ENCODE measurements at places on chromosomes 2 and 18.

GRCh38 chr18:36315736-36316135 is 18.2 kb downstream of the FHOD3 start:
- no peak for DNase-seq

DNA sequence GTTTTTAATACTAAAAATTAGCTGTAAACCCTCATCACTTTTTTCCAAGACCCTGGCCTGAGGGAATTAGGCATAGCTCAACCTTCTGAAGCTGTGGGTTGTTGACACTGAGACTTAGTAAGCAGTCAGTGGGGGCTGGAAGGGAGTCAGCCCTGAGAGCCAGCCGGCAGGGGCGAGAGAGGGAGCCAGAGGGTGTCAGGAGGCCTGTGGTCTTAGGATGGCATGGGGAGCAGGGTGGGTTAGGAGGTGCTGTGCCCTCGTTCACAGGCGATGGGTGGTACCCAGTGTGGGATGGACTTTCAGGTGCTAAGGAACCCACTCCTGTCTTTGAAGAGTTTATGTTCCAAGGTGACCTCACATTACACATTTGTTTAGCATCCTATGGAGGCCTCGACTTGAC is 49.3 kb downstream of the IL1RL2 start:
- no peak for DNase-seq

GRCh38 chr2:38634684-38635083 is 31.2 kb upstream of the GALM start:
- no peak for DNase-seq

DNA sequence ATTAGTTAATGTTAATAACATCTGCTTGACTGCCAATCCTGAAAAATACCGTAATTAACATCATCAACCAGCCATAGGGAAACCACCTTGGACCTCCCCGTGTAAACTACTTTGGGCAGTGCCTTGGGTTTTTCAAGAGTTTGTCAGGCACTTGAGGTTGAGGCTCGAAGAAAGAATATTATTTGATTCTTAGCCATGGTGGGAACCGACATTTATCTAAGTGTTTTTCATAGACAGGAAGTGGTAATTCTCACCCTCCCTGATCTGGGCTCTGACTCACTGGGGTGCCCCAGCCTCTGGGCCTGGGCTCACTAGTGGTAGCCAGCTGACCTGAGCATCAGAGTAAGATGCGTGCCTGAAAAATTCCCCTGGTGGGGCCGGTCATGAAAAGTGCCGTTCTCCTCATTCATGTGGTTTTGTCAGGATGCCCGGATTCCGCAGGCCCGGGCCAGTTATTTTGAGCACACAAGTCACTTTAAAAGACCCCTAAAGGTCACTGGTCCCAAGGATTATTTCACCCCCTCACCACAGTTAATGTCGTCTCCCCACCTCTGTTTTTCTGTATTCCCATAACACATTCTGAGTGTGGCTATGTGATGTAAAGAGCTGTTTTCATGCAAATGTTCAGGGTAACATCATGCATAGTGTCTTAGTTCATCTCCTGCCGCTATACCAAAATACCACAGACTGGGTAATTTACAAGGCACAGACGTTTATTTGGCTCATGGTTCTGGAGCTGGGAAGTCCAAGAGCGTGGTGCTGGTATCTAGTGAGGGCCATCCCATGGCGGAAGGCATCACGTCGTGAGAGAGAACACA is 21.6 kb upstream of the SPATA3 start:
- no peak for DNase-seq

DNA sequence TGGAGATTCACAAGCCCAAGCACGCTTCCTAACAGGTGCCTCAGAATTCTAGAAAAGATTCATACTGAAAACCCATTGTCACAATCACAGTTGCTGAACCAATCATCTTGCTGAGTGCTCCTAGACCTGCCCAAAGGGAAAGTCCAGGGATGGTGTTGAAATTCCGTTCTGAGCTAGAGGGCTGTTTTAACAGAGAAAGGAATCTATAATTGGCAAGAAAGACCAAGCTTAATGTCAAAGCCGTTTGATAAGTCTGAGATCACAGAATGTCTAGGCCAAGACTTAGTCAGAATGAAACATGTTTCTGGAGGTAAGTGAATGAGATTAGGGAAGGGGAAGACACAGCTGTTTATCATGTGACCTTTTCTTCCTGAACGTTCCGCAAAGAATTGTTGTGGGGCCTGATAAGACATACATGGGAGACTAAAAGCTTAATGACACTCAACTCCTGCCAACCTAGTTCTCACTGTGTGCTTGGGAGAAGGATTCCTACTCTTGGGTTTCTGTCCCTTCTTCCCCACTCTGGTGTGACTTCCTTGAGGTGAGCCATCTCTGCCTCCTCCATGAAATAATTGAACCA is 27.5 kb downstream of the PMAIP1 start:
- no peak for DNase-seq

Data from urinary bladder (tissue), 4 donors.